Activated CD4-positive, alpha-beta T cell treated with anti-CD3 and anti-CD28 coated beads, Interleukin-2, amount 50 U/mL, for 4 hours (primary cell): ENCODE measurements at places on chromosomes 16 and 17.

GRCh38 chr16:7571366-7571765 is 238.7 kb downstream of the RBFOX1 start:
- DNase-seq: no peak

- no peak for DNase-seq
Observed at GRCh38 chr16:56774016-56774680, 44.2 kb downstream of the NUP93 start.

GRCh38 chr16:77376358-77376757 is 58.5 kb downstream of the ADAMTS18 start:
- DNase-seq: no peak

DNA sequence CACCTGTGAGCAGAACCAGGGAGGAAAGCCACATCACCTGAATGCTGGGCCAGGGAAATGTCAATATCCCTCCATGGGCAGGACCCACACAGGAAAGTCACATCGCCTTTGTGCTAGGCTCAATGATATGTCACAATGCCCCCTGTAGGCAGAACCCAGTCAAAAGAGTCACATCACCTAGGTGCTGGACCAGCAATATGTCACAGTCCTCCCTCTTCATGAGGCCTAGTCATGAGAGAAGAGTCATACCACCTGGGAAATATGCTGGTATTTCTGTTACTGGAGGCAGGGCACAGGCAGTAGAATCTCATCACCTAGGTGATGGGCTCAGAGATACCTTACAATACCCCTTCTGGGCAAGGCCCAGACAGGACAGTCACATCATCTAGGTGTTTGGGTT is 1843.4 kb downstream of the TP53TG3F start:
- no peak for DNase-seq

DNA sequence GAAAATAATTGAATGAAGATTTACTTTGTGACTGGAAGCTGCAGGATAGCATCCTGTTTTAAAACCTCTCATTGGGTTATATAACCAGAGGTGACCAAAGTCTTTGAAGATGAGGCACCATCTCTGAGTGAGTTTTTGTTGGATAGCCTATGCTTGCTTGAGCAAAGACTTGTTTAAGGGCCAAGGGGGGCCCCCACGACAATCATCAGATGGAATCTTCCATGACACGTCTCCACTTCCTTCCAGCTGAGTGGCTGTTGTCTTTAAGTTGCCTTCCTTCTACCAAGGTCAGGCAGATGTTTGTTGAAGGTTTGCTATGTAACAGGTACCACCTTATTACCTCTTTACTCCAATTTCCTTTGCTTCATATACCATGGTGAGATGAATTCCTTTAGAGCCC is 188.8 kb downstream of the PRKCA start:
- no peak for DNase-seq

GRCh38 chr16:84270531-84270930 is 24.1 kb upstream of the WFDC1 start:
- DNase-seq: no peak
